ENCODE measurements at places on chromosomes 3 and 15. TPM values are rescaled to one million over a fixed set of nuclear protein-coding genes. Genes with fewer than 3 reads are reported as not detected.

The SYNPR gene
- not detected for total RNA-seq

The C15orf62 gene
- total RNA-seq = 0.16 TPM

The TTC21A gene
- 4.6 TPM for total RNA-seq

The GPR62 gene
- not detected for total RNA-seq

The BOC gene
- 130 TPM for total RNA-seq

The DIPK2A gene
- total RNA-seq = 41.0 TPM

The TMEM207 gene
- total RNA-seq = not detected

The SAMD7 gene
- not detected for total RNA-seq

The HTR3C gene
- total RNA-seq = not detected

The SUSD5 gene
- total RNA-seq = 2.7 TPM

DNA sequence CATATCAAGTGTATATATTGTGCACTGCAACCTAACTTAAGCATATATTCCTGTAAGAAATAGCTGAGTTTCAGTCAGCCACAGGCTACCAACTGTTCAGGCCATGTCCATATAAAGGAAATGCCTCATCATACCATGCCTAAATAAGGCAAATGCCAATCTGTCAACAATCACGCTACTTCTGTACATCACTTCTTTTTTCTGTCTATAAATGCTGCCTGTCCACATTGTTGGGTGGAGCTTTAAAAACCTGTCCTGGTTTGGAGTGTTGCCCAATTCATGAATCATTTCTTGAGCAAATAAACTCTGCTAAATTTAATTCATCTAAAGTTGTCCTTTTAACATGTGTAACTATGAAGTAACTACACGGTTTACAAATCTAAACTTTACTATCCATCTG lies 1091.9 kb downstream of the NSUN3 start:
- no peak for ATAC-seq

- no peak for ATAC-seq
Observed at GRCh38 chr3:68985146-68985790, 28.2 kb downstream of the EOGT start.

DNA sequence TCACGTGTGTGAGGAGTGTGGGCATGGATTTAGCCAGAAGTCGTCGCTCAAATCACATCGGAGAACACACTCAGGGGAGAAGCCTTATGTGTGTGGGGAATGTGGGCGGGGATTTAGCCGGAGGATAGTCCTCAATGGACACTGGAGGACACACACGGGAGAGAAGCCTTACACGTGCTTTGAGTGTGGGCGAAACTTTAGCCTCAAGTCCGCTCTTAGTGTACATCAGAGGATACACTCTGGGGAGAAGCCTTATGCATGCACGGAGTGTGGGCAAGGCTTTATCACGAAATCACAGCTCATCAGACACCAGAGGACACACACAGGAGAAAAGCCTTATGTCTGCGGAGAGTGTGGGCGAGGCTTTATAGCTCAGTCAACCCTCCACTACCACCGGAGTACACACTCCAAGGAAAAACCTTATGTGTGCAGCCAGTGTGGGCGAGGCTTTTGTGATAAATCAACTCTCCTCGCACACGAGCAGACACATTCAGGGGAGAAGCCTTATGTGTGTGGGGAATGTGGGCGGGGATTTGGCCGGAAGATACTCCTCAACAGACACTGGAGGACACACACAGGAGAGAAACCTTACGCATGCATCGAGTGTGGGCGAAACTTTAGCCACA lies 28.1 kb downstream of the ZNF589 start:
- ATAC-seq = peak; percentile 11

DNA sequence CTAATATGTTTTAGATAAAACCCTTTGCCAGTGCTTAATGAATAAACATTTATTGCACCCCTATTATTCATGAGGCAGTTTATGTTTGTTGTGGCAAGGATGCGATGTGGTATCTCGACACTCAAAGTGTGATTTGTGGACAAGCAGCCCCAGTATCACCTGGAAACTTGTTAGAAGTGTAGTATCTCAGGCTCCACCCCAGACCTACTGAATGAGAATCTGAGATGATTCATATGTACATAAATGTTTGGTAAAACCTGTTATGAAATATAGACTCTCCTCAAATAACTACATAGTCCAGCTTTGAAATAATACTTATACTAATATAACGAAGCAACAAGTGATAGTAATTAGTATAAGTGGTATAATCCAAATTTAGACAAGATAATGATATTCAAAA lies 914.8 kb downstream of the TUSC7 start:
- no peak for ATAC-seq

DNA sequence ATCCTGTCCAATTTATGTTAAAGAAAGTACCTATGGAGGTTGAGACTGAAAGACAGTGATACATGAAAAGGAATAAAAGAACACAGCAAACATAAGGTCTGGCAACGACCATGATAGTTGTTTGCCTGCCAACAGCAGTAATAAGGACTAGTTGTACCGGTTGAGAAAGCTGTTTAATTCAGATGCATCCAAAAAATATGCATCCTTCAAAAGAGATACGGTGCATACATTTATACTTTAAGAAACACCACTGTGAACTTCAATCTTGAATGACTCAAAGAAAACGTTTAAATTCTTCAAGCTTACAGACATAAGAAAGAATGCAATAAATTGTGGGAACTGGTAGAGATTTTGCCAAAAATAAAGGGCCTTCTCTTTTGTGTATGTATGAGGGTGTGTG lies 492.1 kb downstream of the NLGN1 start:
- ATAC-seq = no peak

GRCh38 chr15:24877174-24877573 lies 77.6 kb upstream of the SNRPN start:
- ATAC-seq = no peak

DNA sequence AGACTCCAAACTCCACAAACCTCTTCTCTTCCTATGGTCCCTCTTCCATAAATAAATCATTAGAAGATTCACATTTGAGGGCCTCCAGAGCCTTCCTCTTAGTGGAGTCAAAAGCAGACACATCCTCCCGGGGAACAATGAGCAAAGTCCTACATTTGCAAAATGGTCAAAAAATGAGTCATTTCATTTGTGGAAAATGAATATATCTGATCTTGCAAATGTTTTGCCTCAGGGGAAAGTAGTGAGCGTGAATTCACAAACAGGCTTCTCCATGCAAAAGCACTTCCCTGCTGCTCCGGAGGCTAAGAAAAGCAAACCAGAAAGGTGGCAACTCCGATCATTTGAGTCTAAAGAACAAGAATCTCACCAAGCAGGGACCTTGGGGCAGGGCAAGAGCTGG lies 86.7 kb upstream of the IQSEC1 start:
- ATAC-seq = no peak

GRCh38 chr3:149299938-149300801 lies 33.3 kb downstream of the TM4SF18 start:
- ATAC-seq = peak; percentile 89

- no peak for ATAC-seq
Observed at GRCh38 chr3:182121401-182121800, 409.7 kb downstream of the SOX2 start.

DNA sequence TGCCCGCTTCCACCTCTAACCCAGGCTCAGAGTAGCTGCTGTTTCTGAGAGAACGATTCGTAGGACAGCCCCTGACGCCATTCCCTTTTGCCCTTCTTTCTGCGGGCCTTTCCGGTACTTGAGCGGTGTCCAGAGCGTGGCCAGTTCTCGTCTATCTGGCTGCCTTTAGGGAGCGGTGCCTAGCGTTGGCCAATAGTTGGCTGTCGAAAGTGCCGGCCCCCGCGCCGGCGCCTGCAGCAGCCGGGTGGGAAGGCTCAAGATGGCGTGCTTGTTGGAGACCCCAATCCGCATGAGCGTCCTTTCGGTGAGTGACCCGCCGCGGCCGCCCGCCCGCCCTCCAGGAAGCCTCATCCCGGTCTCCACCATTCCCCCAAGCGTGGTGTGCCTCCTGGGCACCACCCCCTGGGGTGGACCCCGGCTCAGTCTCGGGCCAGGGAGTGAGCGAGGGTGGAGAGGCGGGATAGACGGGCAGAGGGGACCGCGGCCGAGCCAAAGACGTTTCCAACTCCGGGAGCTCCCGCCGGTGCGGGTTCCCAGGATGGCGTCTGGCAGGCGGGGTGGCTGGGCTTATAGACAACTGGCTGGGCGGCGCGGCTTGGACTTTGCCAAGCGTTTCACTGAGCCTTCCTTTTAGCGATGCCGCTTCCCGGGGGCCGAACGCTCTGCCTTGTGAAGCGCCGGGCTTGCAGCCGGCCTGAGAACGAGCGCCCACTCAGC lies at the start of gene ARMC8:
TSS of gene ARMC8 (plus strand) at position 6 of the 717 bp plus-strand sequence. CDS start at position 260, 254 bp downstream.
- peak; percentile 61 for ATAC-seq

GRCh38 chr3:71189480-71189879 lies 394.0 kb downstream of the FOXP1 start:
- ATAC-seq = no peak

- no peak for ATAC-seq
Observed at GRCh38 chr15:66850078-66850991, 148.3 kb downstream of the SMAD6 start.

- no peak for ATAC-seq
Observed at GRCh38 chr3:45565342-45565741, 29.2 kb upstream of the LIMD1 start.

GRCh38 chr15:61080221-61081026 lies 148.7 kb downstream of the RORA start:
- no peak for ATAC-seq

- ATAC-seq = no peak
Observed at GRCh38 chr3:43692085-43692855, 1.5 kb downstream of the ABHD5 start.

- ATAC-seq = peak; percentile 96
Observed at GRCh38 chr3:58332575-58333188, at the start of gene PXK. PXK (plus strand) TSS chr3:58332892; CDS start chr3:58332989, 97 bp downstream.

- peak; percentile 13 for ATAC-seq
Observed at GRCh38 chr15:68418611-68419161, 13.3 kb downstream of the ITGA11 start.

DNA sequence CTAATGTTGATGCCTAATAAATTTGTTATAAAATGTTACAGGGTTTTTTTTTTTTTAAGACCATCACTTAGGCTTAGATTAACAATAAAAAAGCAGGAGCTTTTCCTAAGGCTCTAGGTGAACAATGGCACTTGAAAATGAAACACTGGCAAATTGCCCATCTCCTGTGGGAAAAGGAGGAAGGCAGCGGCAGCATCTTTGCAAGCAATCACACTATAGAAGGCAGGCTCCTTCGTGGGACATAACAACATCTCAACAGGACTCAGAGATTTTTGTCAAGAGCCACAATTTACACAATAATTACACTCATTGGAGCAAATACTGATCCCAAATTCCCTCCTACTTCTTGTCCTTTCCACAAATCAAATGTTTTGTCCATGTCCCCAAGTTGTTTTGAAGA lies 646.7 kb downstream of the ROBO2 start:
- ATAC-seq = no peak

GRCh38 chr3:178202194-178202593 lies 334.0 kb upstream of the KCNMB2 start:
- no peak for ATAC-seq

- peak; percentile 24 for ATAC-seq
Observed at GRCh38 chr3:159929171-159930141, 59.2 kb upstream of the IL12A start.

DNA sequence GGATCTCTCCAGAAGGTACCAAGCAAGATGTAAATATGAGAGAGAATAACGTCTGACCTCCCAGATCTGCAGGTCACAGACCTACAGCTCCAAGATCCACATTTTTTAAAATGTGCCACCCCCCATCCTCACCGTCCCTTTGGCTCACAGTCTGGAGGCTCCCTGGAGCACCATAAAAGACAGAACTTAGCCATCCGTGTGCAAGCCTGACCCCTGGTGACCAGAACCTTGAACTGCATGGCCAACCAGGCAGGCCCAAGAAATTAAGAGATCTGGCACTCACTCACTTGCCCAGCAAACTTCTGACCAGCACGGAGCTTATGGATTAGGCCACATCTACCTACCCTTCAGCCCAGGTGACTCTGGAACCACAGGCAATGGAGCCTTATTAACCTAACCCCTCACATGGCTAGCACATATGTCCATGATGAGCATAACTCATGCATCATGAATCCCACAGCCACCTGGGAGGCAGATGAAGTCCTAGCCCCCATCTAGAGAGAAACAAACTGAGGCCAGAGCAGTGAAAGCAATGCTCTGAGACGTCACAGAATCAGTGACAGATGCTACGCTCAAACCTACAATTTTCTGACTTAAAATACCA lies 275.3 kb downstream of the UACA start:
- peak; percentile 31 for ATAC-seq

- ATAC-seq = no peak
Observed at GRCh38 chr15:84006421-84006820, 229.2 kb upstream of the GOLGA6L4 start.

GRCh38 chr3:65915477-65915876 lies 123.2 kb downstream of the MAGI1 start:
- ATAC-seq = no peak

GRCh38 chr3:193499136-193499770 lies 55.4 kb downstream of the ATP13A4 start:
- peak; percentile 74 for ATAC-seq

GRCh38 chr3:186189492-186189891 lies 80.6 kb upstream of the ETV5 start:
- ATAC-seq = no peak

DNA sequence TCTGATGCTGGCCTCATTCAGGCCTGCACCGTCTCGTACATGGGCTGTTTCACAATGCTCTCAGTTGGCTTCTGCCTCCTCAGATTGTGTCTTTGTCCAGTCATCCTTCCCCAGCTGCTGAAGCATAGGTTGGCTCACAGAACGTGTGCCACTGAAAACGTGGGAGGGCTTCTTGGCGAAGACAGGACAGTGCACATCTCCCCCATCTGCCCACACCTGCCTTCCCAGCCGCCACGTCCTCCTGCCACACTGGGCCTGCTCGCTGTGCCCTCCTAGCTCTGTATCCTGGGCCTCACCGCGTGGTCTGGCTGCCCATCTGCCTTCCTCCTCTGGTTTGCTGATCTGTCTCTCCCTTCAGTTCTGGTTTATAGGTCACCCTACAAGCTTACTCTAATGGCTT lies 230.0 kb upstream of the TOPAZ1 start:
- no peak for ATAC-seq

DNA sequence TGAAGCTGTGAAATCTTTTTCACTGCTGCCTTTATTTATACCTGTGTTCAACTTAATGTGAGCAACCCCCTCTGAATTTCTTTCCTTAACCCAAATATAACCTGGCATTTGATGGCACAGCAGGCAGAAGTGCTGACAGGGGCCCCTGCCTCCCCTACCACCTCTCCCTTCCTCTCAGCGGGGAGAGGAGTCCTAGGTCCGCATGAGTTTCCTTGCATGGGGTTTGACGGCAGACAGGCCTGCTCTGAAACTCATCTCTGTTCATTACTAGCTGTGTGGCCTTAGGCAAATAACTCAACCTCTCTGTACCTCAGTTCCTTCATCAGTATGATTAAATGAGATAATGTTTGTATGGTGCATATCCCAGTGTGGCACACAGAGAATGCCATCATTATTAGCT lies 79.7 kb downstream of the SEC22A start:
- ATAC-seq = no peak

- ATAC-seq = no peak
Observed at GRCh38 chr3:53703630-53704362, 142.4 kb downstream of the CHDH start.

- ATAC-seq = peak; percentile 58
Observed at GRCh38 chr3:192409838-192410683, 317.3 kb downstream of the FGF12 start.

- ATAC-seq = no peak
Observed at GRCh38 chr15:81475471-81475870, 101.5 kb upstream of the TMC3 start.

- no peak for ATAC-seq
Observed at GRCh38 chr3:140911822-140912221, 29.8 kb upstream of the SLC25A36 start.

GRCh38 chr3:136960838-136961836 lies 3.4 kb downstream of the IL20RB start:
- no peak for ATAC-seq
